Iris pigment epithelial cell (primary cell): ENCODE measurements at places on chromosomes 16 and 17.

- DNase-seq, result no peak
These were observed 29.0 kb downstream of the FCSK start for GRCh38 chr16:70483426-70483825.

DNA sequence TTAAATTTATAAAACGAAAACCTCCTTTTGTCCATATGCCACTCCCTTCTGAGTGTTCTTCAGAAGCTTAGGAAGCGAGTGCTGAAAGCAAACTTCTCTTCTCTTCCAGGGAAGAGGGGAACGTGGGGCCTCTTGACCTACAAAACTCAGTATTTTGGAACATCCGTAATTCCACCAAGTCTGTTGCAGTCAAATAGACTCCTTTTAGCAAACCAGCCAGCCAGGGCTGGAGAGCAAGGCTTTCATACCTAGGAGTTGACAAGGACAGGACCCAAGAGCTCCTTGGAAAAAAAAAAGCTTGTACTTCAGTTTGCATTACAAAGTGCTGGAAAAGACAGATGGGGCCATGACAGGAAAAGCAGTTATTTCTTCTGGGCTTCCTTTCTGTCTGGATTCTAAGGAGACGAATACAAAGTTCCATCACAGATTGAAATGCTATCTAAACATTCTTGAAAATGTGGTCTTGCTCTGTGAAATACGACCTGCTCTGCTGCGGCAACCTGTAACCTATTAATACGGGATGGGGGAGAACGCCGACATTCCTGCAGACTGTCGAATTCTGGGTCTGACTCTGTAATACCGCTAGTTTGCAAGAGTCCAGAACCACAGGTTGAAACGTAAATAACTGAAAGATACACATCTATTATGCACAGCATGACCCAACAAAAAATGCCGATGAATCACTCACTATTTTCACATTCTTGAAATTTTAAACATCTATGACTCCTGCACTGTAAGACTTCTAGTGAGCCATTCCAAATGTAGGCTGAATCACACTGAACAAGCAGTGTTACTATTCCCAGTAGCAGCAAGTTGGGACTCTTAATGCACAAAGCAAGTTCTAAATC, 20.6 kb downstream of the VPS53 start:
- peak; percentile 99 for DNase-seq

- DNase-seq, result no peak
These were observed 3.5 kb upstream of the LCMT1 start for GRCh38 chr16:25108054-25108453.

DNA sequence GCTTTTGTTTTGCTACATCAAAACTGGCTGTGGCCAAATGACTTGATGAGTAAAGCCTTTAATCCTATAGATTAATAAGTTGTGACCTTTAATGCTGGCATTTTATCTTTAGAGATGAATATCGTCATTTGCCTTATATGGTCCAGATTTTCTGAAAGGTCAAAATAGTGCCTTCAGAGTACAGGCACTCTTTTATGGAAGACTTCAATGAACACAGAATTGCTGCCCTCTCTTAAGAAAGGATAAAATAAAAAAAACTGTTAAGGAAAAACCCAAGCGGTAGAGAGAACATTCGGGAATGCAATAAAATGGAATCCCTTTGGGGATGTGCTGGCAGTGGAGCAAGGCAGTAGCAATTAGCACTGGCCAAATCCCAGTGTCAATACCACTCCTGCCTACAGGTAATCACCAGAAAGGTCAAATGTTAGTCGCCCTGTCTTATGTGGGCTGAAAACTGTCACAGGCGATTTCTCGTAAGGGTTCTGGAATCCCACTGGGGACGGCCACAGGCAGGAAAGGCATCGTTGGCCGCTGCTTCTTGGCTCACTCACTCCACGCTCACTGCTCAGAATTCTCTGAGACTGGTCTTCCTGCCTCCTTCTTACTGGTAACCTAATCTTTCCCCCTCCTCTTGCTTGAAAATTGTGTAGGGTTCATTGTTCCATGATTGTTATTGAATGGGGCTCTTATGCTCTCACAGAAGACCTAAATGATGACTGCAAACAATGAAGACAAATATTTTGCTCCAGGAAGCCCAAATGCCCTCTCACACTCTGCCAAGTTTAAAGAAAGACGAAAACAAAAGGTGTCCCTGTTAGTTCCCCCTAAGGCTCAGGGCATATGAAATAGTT, 45.4 kb upstream of the HSBP1 start:
- DNase-seq, result no peak

DNA sequence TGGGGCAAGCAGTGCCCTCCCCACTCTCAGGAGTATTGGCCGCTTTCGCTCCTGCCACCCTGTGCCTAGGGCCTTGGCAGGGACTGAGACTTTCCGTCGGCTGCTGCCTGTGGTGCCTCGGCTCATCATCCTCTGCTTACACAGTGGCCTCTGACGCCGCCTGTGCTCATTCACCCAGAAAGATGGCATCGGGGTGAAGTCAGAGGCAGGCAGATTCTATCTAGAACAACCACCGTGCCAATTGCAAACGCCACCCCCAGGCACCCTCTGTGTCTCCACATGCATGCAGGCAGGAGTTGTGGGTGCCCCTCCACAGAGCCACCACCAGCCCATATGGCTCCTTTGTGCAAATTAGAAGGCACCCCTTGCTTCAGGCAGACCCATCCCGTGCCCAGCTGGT, 154.2 kb upstream of the GSE1 start:
- no peak for DNase-seq

GRCh38 chr17:70813355-70813930, 644.1 kb downstream of the KCNJ2 start:
- peak; percentile 15 for DNase-seq

GRCh38 chr17:68033636-68034451, 1.7 kb upstream of the KPNA2 start:
- peak; percentile 90 for DNase-seq

DNA sequence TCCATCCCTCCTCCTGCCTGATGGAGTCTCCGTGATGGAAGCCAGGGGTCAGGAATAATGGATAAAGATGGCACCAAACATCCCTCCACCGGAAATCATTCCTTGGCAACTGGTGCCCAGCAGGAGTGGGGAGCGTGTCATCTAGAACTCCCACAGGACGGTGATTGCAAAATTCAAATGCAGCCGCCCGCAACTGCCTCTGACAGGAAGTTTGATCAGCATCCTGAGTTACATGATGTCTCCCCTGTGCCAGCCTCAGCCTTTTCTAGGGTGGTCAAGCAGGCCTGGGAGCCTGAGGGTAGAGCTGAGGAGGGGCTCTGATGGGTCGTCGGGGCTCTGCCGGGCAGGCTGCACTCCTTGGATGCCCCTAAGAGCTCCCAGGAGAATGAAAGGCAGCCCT, 52.8 kb downstream of the GSG1L start:
- peak; percentile 22 for DNase-seq

DNA sequence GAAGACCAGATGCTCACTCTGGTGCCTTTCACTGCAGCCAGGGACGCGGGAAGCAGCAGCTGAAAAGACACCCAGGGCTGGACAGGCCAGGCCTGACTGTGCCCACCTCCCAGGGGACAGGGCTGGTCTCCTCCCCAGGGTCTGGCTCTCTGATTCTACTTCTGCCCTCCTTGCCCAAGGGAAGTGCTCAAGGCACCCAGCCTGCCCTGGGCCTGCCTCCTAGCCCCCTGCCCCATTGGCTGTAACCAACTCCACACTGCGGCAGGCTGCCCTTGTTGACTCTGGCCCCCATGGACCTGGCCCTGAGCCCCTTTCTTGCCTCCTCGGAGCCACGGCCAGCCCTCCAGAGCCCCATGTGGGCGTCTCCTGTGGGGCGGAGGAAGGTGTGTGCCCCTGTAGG, 212.5 kb downstream of the NTN1 start:
- DNase-seq, result no peak

DNA sequence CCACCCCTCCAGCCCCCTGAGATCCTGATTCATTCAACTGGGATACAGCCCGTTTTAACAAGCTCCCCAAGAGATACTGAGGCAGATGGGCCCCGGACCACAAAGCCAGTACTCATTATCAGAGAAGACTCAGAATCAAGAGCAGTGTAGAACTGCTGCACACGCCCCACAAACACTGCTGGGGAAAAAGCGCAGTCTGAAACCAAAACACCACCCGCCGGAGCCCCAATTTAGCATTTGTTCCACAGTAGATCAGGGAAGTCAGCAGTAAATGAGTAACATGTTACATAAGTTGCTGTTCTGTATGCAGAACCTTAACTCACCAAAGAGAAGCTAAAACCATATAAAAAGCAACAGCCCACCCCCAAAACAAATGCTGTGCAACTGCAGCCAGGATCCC, 123.6 kb downstream of the CDYL2 start:
- DNase-seq, result no peak

- no peak for DNase-seq
These were observed 541.4 kb downstream of the WWOX start for GRCh38 chr16:78640886-78641285.

DNA sequence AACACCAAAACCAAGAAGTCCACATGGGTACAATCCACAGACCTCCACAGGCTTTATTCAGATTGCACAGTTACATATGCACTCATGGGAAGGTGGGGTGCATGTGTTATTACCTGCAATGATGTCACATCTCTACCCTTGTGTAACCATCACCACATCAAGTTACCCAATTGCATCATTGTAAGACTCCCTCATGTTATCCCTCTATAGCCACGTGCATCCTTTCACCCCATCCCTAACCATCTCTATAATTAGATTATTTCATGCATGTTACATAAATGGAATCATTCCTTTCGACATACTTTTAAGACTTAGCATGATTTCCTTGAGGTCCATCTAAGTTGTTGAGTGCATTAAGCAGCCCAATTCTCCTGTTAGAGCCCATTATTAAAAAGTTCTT, 408.2 kb upstream of the C16orf82 start:
- DNase-seq, result no peak

GRCh38 chr16:46632778-46633733, 11.9 kb upstream of the SHCBP1 start:
- DNase-seq, result no peak

GRCh38 chr16:75071621-75072020, 45.0 kb downstream of the LDHD start:
- DNase-seq, result no peak

DNA sequence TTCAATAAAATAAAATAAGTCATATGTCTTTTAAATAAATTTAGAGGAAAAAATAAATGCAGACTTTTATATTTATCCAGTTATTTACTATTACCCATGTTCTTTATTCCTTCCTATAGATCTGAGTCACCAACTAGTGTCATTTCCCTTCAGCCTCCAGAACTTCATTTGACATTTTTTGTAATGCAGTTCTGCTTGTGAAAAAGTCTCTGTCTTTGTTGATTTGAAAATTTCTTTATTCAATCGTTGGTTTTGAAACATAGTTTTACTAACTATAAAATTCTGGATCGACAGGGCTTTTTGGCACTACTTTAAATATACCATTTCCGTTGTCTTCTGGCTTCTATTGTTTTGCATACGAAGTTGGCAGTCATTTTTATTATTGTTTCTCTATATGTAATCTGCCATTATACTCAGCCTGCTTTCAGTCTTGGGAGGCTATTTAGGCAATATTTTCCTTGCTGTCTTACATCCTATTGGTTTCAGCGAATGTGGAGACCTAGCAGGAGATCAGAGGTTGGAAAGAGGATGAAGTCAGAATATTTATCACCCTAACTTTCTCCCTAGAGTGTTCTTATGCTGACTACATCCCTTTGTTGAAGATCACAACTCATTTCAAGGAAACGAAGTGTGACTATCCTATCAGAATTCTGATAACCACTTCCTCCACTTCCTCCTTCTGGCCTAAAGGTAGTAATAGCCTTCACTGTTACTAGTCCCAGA, 42.0 kb upstream of the SLC6A2 start:
- DNase-seq, result no peak

- no peak for DNase-seq
These were observed 1.5 kb upstream of the ADAM11 start for GRCh38 chr17:44757045-44757917.

- DNase-seq, result no peak
These were observed 144.2 kb downstream of the PRKCB start for GRCh38 chr16:23979982-23980381.

GRCh38 chr17:11671126-11671525, 72.9 kb downstream of the DNAH9 start:
- no peak for DNase-seq

- DNase-seq, result no peak
These were observed 1503.7 kb downstream of the CDH11 start for GRCh38 chr16:63617990-63618763.

DNA sequence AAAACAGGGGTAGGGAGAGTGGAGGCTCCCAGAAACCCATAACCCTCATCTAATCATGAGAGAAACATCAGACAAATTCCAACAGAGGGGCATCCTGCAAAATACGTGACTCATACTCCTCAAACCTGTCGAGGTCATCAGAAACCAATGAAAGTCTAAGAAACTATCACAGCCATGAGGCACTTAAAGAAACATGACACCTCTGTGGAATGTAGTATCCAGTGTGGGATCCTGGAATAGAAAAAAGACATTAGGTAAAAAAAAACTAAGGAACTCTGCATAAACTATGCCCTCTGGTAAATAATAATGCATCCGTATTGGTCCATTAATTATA, 16.4 kb downstream of the CDH5 start:
- peak; percentile 92 for DNase-seq

DNA sequence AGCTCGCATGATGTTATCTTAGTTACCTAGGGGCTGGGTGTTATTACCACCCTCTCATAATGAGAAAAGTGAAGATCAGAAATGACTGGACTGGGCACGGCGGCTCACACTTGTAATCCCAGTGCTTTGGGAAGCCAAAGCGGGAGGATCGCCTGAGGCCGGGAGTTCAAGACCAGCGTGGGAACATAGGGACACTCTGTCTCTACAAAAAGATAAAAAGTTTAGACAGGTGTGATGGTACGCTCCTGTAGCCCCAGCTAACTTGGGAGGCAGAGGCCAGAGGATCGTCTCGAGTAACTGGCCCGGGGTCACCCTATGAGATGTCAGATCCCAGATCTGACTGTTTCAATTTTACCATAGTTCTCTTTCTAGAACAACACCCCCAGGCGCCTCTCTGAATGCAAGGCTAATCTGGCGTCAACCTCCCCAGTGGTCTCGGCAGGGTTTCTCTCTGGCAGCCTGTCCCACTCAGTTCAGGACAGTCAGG, 1.9 kb upstream of the CCDC102A start:
- no peak for DNase-seq

- peak; percentile 96 for DNase-seq
These were observed 207.7 kb downstream of the HS3ST3A1 start for GRCh38 chr17:13393841-13394710.

- DNase-seq, result peak; percentile 94
These were observed 109.8 kb downstream of the GOSR1 start for GRCh38 chr17:30586818-30587595.
